ENCODE measurements at places on chromosomes 5 and 9.

DNA sequence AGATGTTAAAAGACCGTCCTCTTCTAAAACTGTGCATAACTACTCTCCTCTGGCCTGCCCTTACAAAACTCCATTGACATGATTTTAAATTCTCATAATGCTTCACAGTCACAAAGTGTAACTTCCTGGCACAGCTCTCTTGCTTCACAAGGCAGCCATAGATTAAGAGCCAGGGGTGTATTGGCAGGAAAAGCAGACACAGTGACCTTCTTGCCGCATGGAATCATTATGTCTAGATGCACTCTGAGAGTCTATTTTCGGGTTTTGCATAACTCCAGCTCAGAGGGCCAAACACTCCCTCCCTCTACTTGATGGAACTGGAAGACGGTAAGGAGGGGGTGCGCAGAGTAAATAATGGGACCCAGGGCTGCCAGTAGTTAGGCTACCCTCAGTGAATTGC, 110.1 kb downstream of the MARCHF3 start:
- no peak for DNase-seq

- peak; percentile 73 for DNase-seq
Observed at GRCh38 chr5:116361171-116361967, 213.3 kb downstream of the SEMA6A start.

DNA sequence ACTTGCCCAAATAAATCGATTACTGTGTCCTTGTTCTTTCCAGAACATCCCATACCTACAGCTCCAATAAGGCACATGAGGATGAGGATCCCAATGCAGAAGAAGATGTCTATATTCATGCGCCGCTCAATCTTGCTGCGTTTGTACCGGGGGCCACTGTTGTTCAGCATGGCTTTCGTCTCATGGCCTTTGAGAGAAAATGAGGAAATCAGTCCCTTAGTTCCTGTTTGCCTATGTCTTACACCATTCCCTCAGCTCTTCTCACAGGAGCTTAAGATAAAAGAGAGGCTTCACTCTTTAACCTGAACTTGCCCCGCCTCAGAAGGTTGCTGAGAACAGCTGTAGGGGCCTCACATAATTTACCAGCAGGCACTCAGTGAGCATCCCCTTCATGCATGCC, 211.6 kb downstream of the ATP10B start:
- DNase-seq = no peak

GRCh38 chr5:56456002-56456401, 222.9 kb upstream of the ANKRD55 start:
- DNase-seq = no peak

- no peak for DNase-seq
Observed at GRCh38 chr5:10303201-10303600, 4.5 kb downstream of the CMBL start.

GRCh38 chr5:61052882-61053281, 107.9 kb downstream of the NDUFAF2 start:
- DNase-seq = no peak

GRCh38 chr5:150082374-150082773, 4.0 kb downstream of the CSF1R start:
- DNase-seq = no peak

DNA sequence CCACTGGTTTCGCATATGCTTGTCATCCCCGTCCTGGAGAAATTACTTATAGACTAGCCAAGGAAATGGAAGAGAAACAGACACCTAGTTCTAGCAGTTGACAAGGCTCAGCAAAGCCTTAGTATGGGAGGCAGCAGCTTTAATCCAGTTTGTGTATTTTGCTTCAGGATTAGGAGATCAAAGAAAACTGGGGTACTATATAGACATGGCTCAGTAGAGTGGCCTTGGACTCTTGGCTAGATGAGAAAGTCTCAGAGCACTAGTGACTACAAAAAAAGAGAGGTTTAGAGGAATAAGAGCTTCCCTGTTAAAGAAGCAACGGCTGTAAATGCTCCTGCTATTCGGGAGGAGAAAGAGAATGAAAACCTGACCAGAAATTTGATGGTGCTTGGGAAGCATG, 349.1 kb downstream of the CTNND2 start:
- DNase-seq = no peak

DNA sequence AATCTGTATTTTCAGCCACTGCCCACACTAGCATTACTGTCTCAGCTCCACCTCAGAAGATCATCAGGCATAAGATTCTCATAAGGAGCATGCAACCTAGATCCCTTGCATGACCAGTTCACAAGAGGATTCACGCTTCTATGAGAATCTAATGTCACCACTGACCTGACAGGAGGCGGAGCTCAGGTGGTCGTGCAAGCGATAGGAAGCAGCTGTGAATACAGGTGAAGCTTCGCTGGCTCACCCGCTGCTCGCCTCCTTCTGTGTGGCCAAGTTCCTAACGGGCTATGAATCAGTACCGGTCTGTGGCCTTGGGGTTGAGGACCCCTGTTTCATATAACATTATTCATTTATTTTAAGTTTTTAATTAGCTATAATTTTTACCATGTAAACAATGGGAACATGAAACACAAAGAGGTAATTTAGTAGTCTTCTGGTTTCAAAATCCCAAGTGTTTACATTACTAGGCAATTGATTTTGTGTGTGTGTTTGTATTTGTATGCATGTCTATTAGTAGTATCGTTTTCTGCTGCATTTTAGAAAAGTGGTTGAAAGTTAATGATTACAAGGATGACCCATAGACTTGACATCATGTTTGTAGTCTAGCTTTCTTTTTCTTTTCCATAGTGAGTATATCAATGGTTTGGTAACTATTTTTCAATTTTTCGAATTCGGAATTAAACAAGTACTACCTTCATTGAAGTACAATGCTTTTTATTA, 159.4 kb downstream of the TENT4A start:
- no peak for DNase-seq

GRCh38 chr5:137792303-137792702, 38.1 kb upstream of the HNRNPA0 start:
- DNase-seq = no peak

DNA sequence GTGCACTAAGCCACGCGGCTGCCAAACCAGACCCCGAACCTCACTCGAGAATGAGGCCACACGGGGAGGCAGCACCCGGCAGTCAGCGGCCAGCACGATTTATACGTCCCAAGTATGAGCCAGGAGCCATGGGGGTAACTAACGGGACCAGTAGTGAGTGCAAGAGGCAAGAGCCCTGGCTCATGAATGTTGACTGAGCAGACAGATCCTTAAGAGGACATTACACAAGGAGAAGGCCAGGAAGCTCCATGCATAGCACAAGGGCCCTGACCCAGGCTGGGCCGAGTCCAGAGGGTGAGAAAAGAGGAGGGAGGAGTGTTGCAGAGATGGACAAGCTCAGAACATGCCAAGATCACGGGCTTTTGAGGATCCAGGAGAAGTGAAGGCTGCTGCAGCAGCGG, 58.6 kb upstream of the PHYKPL start:
- no peak for DNase-seq

DNA sequence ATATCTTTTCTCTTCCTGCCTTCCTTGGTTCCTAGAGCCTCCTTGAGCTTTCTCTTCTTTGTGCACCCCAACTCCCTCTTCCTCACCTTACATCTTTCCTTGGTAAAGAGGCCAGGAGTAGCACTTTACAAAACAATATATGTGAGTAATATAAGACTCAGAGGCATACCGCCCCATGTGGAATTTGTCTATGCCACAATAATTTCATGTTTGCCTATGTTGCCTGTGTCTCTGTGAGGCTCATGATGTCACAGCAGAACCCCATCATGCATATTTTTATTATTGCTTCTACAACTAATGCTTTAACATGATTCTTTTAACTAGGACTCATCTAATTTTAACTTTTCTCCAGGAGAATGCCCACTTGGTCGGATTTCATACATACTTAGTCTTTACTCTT, 15.0 kb upstream of the LVRN start:
- no peak for DNase-seq
